Stimulated activated CD8-positive, alpha-beta memory T cell treated with anti-CD3 and anti-CD28 coated beads, Interleukin-4, amount 100 ng/mL, for 4 hours (primary cell): ENCODE measurements at places on chromosomes 13 and 19.
A peak's percentile ranks its signal among the peaks of the same experiment; 100 is the strongest.

DNA sequence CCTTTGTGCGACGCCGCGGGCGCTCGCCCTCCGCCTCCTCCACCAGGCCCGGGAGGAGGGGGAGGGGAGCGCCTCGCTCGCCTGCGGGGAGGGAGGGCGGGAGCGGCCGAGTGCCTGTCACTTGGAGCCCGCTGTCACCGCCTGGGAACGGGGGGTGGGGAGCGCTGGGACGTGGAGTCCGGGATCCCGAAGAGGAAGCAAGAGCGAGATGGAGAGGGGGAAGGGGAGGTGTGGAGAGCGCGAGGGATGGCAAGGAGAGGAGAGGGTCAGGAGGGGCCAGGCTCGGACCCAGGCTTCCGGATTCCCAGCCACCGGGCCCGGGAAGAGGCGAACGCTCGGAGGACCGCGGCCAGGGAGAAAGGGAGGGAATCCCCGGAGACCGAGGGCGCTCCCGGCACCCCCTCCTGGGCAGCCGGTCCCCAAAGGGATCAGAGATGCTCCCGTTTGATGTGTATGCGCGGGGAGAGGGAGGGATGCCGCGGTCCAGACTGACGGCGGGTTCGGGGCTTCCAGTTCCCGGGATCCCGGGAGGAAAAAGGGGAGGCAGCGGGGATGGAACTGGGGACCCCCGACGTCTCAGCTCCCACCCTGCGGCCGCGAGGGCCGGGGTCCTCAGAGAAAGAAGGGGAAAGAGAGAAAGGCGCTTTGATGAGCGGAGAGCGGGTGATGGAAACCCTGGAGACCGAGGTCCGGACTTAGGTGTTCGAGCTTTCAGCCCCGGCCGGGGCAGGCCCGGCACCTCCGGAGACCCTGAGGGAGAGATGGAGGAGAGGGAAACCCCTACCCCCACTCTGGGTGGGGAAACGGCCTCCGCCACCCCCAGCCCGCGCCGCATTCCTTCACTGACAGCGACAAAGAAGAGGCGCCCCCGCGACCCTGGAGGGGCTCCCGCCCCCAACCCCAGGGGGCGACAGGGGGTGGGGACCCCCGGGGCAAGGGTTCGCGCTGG, 4.7 kb upstream of the DPF1 start:
- DNase-seq: no peak

GRCh38 chr19:41449079-41449864, 6.3 kb downstream of the ERICH4 start:
- DNase-seq: peak; percentile 49

DNA sequence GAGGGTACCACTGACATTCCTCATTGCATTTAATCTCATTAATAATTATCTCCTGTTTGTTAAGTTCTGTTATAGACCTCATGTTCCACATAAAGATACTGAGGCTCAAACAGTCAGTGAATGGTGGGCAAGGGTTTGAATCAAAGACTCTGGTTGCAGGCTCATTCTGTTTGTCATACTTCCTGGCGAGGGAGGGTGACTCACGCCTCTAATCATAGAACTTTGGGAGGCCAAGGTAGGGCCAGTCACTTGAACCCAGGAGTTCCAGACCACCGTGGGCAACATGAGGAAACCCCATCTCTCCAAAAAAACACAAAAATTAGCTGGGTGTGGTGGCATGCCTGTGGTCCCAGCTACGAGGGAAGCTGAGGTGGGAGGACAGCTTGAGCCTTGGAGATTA, 220.7 kb upstream of the MIR17HG start:
- no peak for DNase-seq

DNA sequence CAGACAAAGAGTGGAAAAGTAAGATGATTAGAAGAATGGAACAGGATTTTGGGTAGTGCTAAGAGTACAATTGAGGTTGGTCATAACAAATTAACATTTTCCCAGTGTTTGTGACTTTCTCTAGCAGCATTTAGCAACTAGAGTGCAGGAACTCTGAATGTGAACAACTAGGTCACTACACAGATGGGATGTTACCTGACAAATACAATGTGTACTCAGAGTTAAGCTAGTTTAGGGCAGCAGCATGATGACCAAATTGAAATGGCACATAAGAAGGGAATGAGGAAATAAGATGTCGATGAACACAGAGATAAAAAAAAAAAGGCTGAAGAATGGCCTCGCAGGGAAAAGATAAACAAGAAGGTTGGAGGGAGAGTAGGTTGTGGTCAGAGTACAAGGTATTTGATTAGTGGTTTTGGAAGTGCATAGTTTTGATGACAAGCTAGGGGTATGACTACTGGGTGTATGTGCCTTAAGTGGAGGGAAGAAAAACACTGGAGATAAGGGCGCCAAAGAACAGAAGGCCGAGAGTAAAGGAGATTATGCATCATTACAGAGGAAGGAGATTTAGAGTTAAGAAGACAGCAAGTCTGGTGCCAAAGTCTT, 381.1 kb downstream of the FGF14 start:
- DNase-seq: no peak

- DNase-seq: no peak
These were observed 4.2 kb upstream of the RGL3 start for GRCh38 chr19:11423164-11423790.

DNA sequence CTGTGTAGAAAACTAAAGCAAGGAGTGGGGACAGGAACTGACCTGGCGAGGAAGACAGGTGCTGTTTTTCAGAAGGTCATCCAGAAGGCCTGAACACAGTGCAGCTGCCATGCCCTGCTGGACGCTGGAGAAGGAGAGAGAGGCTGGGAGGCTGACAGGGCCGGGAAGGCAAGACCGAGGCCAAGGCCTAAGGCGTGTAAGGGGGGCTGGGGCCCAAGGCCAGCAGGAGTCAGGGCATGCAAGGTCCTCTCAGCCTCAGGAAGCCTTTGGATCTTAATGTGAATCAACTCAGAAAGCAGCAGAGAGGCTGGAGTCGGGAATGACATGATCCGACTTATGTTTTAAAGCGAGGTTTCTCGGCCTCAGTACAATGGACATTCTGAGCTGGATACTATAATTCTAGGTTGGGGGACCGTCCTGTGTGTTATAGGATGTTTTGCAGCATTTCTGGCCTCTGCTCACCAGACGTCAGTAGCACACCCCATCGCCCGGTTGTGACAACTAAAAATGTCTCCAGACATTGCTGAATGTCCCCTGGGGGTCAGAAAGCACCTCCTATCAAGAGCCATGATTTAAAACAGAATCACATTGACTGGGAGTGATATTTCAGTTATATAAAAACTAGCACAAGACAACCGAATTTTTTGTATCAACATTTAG, 530.4 kb downstream of the MYO16 start:
- DNase-seq: no peak

DNA sequence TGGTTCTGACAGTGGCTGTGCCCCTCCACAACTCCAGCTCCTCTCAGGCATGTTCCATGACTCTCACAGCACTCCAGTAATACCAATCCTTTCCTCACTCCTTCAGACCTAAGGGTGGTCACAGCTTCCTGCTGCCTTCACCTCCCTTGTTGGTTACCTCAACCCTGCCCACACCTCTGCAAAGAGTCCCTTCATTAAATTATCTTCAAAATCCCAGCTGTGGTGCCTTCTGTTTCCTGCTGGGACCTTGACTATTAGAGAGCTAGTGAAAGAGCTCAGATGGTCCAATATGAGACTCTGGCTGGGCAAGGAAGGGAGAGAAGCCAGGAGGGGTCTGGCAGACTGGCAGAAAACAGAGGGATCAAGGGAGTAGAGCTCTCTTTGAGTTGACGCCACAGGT, 26.1 kb downstream of the DEDD2 start:
- DNase-seq: no peak
